Karpas-422 (cell line): ENCODE measurements at places on chromosomes 5 and 9. TPM values are rescaled to one million over a fixed set of nuclear protein-coding genes. Genes with fewer than 3 reads are reported as not detected.
A peak's percentile ranks its signal among the peaks of the same experiment; 100 is the strongest.

GRCh38 chr5:68953875-68954617 is 139.8 kb upstream of the SLC30A5 start:
- DNase-seq = no peak

- DNase-seq = no peak
Measured at GRCh38 chr5:115640274-115640673, 14.4 kb upstream of the TMED7 start.

GRCh38 chr5:18281947-18282581 is 647.8 kb downstream of the TAF11L14 start:
- peak; percentile 44 for DNase-seq

GRCh38 chr9:134299068-134299467 is 27.2 kb upstream of the RXRA start:
- no peak for DNase-seq

FAM200C gene
- total RNA-seq = 0.76 and 2.0 TPM in 2 replicates

RASEF gene
- 0.04 and 0.15 TPM in 2 replicates for total RNA-seq

TTLL11 gene
- 2.5 and 3.4 TPM in 2 replicates for total RNA-seq

OR1L8 gene
- total RNA-seq = 0.40 TPM in 1 of 2 replicates, not detected in the other

ARAP3 gene
- 0.07 TPM in 1 of 2 replicates, not detected in the other for total RNA-seq

SLC34A3 gene
- total RNA-seq = not detected in 2 replicates
